ENCODE measurements at places on chromosomes 3 and 15. TPM values are rescaled to one million over a fixed set of nuclear protein-coding genes. Genes with fewer than 3 reads are reported as not detected.

DNA sequence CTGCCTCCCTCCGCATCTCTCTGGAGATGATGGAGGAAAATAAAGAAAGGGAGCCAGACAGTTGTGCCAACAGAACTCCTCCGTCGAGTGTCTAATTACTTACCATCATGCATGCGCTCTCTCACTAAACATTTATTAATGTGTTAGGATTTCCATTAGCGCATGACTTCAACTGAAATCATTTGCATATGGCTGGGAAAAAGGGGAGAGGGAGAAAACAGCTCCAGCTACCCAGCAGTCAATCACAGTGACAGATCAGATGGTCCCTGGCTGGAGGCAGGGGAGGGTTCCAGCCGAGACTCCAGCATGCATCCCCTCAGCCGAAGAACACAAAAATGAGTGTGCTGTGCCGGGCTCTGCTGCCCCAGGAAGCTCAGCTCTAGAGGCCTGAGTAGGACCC is 6.8 kb upstream of the RHO start:
- DNase-seq = no peak

- DNase-seq = no peak
These were observed 433.8 kb upstream of the CBLB start for GRCh38 chr3:106302451-106303221.

GRCh38 chr3:16810593-16811367 is 74.0 kb upstream of the PLCL2 start:
- no peak for DNase-seq

DNA sequence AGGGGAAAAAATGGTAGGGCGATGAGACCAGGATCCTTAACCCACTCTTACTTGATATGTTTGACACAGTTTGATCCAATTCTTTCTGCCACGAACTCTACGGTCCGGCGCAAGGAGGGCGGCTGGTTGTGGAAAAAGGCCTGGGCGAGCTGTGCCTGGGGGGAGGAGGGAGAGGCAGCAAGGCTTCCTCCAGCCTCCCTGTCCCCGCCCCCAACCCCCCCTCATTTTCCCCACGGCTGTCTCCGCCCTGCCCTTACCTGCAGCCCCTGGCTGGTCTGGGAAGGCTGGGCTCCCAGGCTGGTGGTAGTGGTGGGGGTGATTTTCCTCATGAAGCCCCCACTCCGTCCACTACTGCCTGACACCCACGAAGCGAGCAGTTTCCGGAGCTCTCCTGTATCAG is 8.0 kb downstream of the CDAN1 start:
- DNase-seq = no peak

DNA sequence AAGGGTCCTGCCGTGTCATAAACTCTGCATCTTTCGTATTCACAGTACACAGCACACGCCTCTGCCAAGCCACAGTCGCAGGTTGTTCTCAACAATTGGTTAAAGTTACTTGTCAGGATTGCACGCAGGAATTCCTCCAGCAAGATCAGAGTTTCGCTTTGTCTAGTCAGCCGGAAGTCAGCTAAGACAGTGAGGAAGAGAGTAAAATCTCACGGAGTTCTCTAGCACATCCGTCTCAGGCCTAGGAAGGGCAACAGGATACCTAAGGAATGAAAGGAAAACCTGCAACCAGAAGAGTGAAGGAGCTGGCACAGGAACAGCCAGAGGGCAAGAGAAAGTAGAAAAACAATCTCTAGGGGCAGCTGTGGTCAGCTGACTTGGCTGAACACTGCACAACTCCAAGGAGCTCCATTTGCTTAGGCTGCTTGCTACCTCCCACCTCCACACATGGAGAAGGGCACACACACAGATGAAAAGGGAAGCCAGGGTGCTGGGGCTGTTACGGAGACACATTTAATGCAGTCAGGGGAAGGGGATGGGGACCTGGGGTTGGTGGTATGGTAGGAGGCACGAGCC is 23.7 kb downstream of the RORA start:
- DNase-seq = no peak

GRCh38 chr3:95899911-95900310 is 914.5 kb upstream of the EPHA6 start:
- no peak for DNase-seq

GRCh38 chr15:77119446-77119845 is 48.5 kb upstream of the TSPAN3 start:
- no peak for DNase-seq

- no peak for DNase-seq
These were observed 102.3 kb downstream of the FAM174B start for GRCh38 chr15:92553317-92553716.

DNA sequence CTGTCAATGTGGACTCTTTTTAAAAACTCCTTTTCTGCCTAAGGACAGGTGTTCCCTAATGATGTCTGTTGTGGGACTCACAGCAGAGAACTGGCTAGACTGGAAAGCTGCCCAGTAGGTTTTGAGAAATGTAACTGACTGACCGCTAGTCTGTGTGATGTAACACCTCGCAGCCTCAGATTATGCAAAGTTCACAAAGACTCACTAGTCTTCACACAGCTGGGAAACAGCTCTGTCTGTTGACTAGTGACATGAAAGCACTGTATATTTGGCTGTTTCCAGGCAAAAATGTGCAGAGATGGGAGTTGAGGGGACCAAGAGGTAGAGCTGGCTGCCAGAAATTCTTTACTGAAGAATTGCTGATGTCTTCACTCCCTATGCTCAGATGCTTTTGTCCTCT is 10.3 kb downstream of the PDZRN3 start:
- no peak for DNase-seq

- DNase-seq = no peak
These were observed 10.3 kb downstream of the TIMP4 start for GRCh38 chr3:12148183-12148940.

DNA sequence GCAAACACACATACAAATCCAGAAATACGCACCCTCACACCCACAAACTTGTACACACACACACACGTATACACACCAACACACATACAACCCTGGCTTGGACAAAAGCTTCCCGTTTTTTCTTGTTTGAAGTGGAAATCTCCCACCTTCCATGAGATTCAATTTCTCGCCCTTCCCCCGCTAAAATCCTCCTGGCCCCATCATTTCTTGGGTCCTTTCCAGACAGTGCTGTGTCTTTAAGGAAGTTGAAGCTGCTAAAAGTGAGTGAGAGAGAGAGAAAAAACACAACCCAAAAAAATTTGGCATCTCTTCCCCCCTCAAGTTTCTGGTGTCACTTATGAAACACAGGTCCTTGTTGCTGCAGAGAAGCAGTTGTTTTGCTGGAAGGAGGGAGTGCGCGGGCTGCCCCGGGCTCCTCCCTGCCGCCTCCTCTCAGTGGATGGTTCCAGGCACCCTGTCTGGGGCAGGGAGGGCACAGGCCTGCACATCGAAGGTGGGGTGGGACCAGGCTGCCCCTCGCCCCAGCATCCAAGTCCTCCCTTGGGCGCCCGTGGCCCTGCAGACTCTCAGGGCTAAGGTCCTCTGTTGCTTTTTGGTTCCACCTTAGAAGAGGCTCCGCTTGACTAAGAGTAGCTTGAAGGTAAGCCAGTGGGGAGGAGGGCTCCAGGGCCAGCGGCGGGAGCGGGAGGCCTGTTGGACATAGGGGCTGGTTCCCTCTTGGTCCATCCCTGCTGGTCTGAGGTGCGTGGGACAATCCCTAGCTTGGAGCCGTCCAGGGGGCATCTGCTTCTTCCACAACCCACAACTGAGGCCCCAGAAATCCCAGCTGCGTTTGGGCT is at the start of gene ISLR:
Gene ISLR (plus strand): TSS at position 331 of the 839 bp plus-strand sequence. CDS start 1,149 bp downstream, outside the sequence.
- no peak for DNase-seq

GRCh38 chr3:141343077-141343476 is 25.2 kb upstream of the ZBTB38 start:
- DNase-seq = no peak

DNA sequence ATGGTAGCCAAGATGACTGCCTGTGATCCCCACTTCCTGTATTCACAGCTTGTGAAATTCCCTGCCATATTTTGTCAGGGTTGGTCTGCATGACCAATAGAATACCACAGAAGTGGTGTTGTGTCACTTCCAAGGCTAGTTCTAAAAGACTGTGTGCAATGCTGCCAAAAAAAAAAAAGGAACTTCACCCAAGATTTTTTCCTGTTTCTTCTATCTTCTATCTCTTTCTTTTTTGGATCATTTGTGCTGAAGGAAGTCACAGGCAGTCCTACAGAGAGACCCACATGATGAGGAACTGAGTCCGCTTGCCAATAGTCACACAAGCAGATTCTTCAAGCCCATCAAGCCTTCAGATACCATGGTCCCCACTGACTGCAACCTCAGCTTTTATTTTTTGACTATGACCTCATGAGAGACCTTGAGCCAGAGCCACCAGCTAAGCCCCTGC is 18.1 kb upstream of the RAF1 start:
- DNase-seq = no peak

DNA sequence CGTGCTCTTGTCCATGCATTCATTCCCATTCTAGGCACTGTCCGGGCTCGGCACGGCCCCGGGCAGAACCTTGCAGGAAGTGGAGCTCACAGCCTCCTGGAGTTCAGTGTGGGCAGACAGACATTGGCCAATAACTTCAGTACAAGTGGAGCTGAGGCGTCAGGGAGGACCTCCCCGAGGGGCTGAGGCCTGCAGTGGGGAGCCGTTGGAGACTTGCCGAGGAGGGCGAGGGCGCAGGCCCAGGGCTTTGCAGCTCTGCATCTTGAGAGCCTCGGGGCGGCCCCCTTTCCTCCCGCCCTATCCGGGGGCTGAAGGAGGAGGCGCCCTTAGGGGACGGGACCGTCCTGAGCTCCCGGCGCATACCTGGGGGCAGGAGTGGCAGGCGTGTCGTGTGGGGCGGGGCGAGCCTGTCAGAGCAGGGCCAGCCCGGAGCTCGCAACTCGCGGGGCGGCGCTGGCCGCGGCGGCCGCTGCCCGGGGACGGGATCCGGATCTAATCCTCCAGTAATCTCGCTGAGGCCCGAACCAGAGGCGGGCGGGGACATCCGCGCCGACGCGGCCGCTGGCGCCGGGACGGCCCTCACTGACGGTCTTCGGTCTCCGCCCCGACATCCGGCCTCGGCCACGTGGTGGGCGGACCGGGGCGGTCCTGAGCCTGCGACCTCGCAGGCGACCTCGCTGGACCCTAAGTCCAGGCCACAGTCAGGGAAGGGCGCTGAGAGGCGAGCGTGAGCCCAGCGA is at the start of gene ACY1:
Gene ACY1 (plus strand): TSS at position 698 of the 740 bp plus-strand sequence. CDS start 530 bp downstream, outside the sequence.
- peak; percentile 62 for DNase-seq

DNA sequence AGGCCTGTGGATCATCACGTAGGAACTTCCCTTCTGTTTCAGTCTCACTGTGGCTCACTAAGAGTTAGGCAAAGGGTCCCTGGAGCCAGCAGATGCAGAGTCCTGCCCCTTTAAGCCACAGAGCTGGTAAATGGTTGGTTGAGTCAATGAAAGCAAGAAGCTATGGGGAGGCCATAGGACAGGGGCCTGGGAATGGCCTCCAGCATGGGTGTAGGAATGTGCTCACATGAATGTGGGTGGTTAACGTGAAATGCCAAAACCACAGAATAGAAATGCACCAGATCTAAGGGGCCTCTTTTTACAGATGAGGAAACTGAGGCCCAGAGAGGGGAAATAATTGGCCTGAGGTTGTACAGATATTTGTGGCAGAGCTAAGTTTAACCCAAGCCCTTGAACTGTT is 150.3 kb downstream of the TLE3 start:
- no peak for DNase-seq

DNA sequence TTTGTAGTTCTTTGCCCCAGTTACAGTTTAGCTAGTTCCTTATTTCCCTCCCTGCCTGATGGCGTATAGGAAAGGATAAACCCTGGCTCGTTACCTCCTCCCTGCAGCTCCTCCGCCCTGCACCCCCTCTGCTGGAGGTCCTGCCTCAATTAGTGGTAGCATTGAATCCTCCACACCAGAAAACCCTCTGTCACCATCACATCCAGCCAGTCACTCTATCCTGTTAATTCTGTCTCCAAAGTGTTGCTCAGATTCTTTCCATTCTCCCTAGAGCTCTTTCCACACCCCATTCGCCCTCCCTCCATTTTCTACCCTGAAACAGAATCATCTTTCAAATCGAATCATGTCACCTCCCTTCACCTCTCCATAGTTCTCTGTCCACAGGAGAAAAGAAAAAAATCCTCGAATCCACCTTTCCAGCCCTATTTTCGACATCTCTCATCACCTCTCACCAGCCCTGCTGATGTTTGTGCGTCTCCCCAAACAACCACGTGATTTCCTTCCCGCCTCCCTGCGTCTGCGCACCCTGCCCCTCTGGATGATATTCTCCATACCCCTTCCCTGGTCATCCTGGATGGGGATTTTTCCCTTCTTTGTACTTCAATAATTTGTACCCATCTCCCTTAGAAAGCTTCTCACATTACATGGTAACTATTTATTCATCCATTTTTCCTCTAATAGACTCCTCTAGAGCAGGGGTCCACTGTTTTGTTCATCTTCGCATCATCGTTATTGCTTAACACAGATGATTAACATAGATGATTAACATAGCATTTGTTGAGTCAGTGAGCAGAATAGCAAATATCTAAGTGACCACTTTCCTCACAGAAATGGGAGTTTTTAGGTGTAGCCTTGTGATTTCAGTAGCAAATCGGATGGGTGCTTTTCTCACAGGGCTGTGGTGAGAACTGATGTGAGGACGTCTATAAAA is 37.1 kb downstream of the MAP3K13 start:
- DNase-seq = no peak

DNA sequence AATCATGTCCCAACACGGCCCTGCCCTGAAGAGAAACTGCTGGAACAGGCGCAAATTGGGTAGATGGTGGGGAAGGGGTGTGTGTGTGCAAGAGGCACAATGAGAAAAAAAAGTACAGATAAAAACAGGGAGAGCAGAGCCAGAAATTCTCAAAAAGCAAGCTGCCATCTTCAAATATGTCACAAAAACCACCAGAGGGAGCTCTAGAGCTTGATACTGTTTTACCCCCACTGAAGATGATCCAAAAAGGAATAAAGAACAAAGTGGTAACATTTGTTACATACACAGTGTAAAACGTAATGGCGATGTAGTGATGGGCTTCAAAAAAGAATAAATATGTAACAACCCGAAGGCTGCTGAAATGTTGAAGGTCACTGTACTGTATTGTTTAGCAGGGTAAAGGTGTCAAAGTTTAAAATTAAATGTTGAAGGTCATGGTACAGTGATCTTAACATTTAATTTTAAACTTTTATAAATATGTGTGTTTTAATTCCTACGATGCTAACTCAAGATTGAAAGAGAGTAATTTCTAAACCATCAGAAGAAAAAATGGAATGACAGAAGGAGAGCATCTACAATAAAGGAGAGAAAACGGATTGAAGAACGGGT is 6.0 kb downstream of the SNRPA1 start:
- peak; percentile 11 for DNase-seq

DNA sequence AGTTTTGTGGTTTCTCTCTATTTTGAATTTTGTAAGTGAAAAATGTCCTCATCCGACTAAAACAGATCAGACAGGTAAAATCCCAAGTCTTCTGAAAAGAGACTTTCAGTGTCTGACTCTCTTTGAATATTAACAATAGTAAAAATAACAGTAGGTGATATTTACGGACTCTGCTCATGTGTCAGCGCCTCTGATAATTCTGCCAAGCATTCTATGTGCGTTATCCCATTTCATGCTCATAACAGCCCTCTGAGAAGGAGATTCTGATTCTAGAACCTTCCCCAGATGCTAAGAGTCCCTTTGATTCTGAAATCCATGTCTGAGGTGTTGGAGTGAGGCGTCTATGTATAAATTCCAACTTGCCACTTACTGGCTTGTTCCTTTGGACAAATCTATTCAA is 282.8 kb downstream of the FEZF2 start:
- DNase-seq = no peak

The CCR5 gene
- total RNA-seq = 1.2 TPM

The GRK7 gene
- not detected for total RNA-seq

The CTDSPL gene
- 4.4 TPM for total RNA-seq

The CHRNA7 gene
- 0.61 TPM for total RNA-seq

The DNAH12 gene
- total RNA-seq = 0.14 TPM

The ABHD10 gene
- total RNA-seq = 42.4 TPM

The OR4F15 gene
- total RNA-seq = not detected

The DPPA2 gene
- total RNA-seq = 0.14 TPM

The THRB gene
- total RNA-seq = 2.2 TPM
